ENCODE measurements at places on chromosomes 16 and 17.
A peak's percentile ranks its signal among the peaks of the same experiment; 100 is the strongest.

GRCh38 chr16:5319799-5320198 lies 222.2 kb upstream of the EEF2KMT start:
- DNase-seq = no peak

DNA sequence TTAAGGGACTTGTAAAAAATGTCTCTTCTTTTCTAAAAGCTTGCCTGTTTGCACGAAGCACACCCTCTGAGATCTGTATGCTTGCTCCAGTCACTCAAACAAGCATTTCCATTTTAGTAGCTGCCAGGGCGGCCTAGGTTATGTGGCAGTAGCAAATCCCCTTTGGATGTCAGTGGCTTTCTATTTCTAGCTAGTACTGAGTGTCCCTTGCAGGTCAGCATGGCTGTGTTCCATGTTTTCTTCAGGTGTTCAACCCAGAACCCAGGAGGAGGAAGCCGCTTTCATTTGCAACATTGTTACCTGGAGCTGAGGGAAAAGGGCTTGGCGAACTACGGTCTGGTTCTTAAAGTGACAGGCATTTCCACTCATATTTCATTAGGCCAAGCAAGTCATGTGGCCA lies 36.4 kb downstream of the FOXL1 start:
- DNase-seq = no peak

DNA sequence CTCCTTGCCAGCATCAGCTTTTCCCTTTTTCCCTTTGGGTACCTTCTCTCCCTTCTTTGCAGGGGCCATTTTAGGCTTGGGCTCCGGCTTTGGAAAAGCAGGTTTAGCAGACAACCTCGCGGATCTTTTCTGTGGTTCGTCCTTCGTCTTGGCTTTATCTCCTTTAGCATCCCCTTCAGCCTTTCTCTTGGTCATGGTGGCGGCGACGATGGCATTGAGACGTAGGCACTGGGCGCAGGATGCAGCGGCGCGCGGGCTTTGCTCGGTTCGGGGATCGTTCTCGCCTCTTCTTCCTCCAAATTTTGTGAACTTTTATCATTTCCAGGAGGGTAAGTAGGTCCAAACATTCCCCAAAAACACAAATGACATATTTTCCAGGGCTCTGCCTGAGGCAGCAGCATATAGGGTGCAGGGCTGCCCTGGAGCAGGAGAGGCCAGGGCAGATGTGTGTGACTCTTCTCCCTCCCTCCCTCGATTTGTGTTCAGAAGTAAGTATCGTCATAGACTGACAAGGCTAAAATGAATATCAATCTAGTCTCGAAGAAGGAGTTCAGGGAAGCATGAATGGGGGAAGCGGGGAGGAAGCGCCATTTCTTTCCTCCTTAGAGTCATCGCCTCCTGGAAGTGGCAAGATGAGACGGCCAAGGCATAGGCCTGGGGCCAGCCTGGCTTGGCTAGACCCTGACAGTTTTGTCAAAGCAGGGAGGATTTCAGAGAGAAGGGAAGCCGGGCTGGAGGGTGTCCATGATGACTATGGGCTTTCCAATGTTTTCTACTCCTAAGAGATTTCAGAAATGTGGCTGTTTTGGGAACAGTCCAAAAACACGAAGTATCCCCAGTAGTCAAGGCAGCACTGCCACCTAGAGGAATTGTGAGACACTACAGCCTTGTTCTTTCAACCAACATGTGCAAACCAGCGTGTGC lies 13.2 kb downstream of the CHCT1 start:
- peak; percentile 93 for DNase-seq

DNA sequence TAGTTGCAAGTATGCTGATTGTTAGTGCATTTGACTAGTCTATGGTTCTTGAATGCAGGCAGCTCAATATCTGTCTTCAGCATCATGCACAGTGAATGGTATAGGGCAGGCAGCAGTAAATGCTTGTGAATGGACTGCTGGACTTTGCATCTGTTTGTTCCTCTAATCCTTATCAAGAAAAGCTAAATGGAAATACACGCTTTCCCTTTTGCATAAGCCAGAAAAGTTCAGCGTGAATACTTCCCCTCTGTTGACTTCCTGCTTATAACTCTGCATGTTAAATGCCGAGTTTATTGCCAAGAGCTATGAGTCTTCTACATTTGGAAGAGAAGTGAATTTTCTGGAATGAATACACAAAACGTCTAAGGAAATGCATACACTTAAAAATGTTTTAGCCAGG lies 127.9 kb upstream of the CPHXL start:
- DNase-seq = no peak

GRCh38 chr16:80317599-80318037 lies 223.2 kb upstream of the DYNLRB2 start:
- DNase-seq = no peak

DNA sequence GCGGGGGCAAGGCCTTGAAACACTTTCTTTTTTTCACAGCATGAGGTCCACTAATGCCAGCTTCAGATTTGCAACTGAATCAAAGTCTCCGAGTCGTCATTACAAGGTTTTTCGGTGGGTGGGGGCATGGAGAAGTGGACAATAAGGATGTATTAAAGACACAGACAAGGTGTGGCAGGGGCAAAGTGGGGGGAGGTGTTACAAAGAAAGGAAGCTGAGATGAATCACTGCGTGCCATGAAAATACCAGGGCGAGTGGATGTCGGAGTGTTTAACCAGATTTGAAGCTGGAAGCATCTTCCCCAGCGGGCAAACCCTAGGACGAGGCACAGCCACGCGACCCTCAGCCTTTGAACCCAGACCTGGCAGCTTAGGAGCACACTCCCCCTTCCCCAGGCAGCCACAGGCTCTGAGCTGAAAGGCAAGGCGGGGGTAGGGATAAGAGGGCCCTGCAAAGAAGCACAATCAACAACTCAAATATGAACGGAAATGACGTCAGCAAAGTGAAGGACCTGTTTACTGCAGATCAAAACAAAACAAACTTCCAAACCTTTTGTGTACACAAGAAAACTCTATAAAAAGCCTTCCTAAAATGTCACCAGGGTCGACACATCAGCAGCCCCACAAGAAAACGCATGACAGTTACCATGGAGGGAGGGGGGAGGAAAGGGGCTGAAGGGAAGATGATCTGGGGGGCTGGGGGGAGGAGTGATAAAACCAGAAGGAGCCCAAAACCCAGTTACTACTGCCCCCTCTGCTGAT lies 5.6 kb upstream of the ZFHX3 start:
- DNase-seq = peak; percentile 78

DNA sequence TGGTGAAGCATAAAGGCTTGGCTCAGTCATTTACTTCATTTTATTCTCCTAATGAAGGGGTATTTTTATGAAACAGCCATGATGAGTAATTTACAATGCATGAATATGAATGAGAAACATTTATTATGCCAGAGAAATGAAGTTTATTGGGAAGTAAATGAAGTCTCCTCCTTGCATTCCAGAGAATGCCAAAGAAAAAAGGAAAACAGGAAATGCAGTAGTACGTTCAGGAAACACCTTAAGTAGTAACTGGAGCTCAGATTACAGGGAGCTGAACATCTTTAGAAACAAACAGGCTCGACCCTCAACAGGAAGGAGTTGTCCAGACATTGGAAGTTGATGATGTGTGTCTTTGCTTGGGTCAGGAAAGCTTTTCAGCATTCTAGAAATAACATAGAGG lies 4.6 kb downstream of the KRT34 start:
- peak; percentile 65 for DNase-seq

GRCh38 chr17:79444198-79444597 lies 166.7 kb downstream of the RBFOX3 start:
- no peak for DNase-seq

DNA sequence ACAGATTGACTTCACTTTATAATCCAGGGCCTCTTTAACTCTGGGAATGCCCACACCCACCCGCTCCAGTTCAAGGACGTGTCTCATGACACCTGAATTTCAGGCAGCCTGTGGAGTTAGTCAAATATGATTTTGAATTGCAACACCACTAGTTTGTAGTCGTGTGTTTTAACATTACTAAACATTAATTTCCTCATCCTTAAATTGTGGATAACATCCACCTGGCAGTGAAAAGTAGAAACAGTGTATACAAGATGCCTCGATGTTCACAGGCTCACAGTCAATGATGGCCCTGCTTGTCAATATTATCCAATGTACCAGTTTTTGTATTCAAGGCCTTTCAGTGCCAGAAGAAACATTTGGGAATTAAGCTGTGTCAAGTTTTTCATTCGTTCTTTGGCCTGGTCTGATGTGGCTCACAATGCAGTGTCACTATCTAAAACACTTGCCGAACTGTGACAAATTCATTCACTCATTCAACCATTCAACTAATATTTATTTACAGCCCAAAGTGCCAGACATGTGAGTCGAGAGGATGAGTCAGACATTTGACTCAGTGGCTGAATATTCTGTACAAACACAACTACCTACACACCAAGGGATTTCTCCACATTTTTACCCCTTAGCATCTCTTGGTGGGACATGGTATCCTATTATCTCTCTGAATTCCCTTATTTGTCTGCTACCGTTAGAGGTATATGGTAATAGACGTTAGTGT lies 1.4 kb downstream of the MEIOB start:
- DNase-seq = peak; percentile 71

- peak; percentile 85 for DNase-seq
These were observed 309.4 kb upstream of the XYLT1 start for GRCh38 chr16:17780181-17780580.

GRCh38 chr17:40551091-40551878 lies 14.0 kb downstream of the CCR7 start:
- peak; percentile 100 for DNase-seq

DNA sequence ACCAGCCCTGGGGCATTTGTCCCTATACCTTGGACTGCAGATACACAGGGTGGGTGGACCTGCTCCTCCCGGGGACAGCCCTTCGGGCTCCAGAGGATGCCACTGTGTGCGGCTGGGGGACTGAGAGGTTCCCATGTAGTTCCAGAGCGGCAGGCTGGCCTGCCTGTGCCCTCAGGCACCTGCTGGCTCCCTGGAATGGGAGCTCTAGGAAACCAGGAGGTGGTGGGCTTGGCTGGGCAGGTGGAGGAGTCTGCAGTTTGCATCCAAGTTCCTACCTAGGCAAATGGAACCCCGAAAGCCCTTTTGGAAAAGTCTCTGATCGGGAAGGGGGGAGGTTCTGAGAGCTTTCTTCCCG lies 982 bp downstream of the DBNDD1 start:
- DNase-seq = no peak

DNA sequence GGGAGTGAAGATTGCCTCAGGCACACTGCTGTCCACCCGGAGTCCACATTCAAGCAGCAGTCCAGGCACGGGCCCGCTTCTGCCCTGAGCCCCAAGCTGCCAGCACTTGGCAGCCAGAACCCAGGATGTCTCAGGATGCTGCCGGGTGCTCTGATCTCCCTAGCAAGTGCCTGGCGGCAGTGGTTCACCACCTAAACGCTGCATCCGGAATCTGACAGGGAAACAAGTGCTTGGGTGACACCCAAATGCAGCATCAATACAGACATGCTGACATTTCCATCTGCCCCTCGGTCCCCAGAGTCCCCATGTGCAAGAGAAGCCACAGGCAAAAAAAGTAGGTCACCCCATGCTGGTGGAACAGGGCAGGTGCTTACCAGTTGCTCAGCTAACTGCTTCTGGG lies 197.1 kb upstream of the RPL38 start:
- DNase-seq = no peak

- DNase-seq = no peak
These were observed 19.4 kb downstream of the RARA start for GRCh38 chr17:40328386-40328766.

GRCh38 chr17:56009795-56010651 lies 143.3 kb upstream of the ANKFN1 start:
- no peak for DNase-seq

DNA sequence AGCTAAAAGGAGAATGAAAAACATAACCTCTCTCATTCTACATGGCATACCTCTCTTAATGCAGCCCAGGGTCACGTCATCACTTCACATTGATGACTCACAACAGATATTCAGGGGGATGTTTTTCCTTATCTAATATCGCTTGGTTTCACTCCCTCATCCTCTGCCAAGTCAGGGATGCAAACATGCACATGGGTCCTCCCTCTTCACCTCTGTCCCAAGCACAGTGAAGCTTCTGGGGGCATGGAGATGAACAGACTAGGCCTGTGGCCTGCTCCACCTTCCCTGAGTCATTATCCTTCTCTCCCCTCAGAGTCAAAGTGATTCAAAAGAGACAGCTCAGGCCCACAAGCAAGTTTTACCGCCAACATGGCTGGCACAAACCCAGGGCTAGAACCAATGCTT lies 2.3 kb upstream of the MT2A start:
- DNase-seq = no peak

DNA sequence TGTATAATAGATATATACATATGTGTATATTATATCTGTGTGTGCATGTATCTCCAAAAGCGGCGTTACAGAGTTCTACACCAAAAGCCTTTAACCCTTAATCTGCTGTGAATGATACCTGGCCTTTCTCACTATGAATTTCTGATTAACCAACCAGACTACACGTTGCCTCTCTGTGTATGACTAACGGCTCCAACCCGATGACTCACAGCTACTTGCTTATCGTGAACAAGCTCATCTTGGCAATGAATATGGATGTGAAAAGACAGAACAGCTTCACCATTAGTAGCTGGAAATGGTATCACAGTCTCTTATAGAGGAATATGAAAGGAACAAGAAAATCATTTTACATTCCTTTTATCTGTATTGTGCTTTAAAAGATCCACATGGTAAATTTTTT lies 23.8 kb upstream of the ARHGAP44 start:
- DNase-seq = peak; percentile 89

DNA sequence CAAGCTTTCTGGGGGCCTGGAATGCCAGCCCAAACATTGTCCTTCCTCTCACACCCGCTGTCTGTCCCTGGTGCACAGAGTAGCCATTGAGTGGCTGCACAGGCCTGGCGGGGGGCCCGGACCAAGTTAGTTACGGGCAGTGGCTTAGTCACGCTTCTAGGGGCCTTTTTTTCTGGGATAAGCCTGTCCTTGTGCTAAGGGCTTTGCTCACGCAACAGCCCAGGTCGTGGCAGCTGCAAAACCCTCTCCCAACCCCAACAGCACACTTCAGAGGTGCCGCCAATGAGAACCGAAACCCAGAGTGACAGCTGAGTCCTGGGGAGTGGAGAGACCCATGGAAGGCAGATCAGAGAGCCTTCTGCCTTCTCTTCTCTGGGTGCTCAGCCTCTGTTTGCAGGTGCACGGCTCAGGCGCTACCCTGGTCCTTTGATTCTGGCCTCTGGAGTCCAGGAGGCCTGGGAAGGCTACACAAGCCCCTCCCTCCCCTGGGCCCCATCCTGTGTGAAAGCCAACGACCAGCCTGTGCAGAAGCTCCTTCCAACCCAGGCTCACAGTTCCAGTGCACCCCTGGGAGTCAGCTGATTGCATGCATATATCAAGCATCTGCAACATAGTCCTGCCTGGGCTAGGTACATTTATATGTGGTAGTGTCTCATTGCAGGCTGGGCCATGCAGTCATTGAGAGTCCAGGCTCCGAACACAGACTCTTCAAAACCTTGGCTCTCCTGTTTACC lies 9.1 kb downstream of the WSCD1 start:
- DNase-seq = no peak

- DNase-seq = no peak
These were observed 1.2 kb downstream of the GFAP start for GRCh38 chr17:44914148-44914547.

DNA sequence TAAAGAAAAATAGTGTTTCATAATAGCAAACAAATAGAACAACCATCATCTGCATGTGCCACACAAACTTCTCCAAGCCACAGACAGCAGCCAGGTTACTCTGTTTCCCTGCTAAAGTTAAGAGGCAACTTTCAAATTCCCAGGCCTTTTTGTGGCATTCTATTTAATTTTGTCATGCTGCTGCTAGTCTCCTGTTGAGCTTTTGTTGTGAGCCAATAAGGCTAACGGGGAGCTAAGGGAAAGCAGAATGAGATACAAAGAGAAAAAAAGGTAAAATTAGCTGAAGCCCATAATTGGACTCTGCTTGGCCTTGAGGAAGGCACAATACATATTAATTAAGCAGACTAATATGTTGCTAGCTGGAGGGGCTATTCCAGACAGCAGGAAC lies 74.7 kb upstream of the GNAO1 start:
- DNase-seq = no peak
